ENCODE measurements at places on chromosomes 7 and 10.
A peak's percentile ranks its signal among the peaks of the same experiment; 100 is the strongest.

DNA sequence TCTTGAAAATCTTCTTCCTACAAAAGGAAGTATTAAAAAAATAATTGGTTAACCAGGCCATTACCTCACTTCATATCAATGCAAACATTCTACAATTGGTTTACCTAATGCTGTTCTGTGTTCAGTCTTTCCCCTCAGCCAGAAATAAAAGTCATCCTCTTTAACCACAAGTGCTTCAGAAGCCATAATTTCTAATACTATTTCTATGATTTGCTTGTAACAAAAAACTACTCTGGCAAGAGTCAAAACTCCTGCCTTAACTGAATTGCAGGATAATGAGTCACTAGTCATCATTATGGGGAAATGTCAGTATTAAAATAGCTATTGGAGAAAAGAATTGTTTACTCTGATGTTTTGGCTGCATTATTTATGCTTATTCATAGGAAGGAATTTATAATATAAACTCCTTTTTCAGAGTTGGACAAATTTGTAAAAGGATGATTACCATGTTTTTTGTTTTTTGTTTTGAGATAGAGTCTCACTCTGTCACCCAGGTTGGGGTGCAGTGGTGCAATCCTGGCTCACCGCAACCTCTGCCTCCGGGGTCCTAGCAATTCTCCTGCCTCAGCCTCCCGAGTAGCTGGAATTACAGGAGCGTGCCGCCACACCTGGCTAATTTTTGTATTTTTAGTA, 55.5 kb upstream of the ODAD2 start:
- no peaks in the 10 kb centered on the region for H3K36me3 ChIP-seq
- DNase-seq: no peak
- no peaks in the 10 kb centered on the region for H3K4me1 ChIP-seq

- H3K4me1 ChIP-seq: no peaks in the 10 kb centered on the region
- DNase-seq: no peak
- no peak overlapping the region for H3K27ac ChIP-seq
- H3K4me3 ChIP-seq: no peak overlapping the region
- no peaks in the 10 kb centered on the region for H3K27me3 ChIP-seq
Observed at GRCh38 chr7:131673576-131673975, 117.1 kb upstream of the PODXL start.

DNA sequence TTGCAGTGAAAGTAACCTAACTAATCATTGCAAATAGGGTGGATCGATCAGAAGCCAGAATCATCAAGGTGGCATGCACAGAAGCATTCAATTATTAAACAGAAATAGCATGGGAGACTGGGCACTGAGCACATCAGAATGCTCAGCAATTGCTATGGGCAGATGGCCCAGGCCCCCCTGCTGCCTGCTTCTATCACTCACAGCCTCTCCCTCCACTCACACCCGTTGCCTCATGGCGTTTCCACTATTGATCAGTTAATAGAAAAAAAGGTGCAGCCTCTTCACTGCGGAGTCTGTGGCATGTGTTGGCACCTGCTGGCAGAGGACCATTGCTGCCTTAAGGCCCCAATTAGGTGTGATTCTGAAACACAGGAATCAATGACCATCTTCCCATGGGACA, 11.2 kb upstream of the HTR5A start:
- no peak overlapping the region for H3K4me3 ChIP-seq
- no peaks in the 10 kb centered on the region for H3K36me3 ChIP-seq
- H3K27ac ChIP-seq: no peak overlapping the region

GRCh38 chr7:148894591-148894990, 10.5 kb upstream of the EZH2 start:
- no peaks in the 10 kb centered on the region for H3K27me3 ChIP-seq
- H3K4me3 ChIP-seq: no peak overlapping the region
- no peaks in the 10 kb centered on the region for H3K36me3 ChIP-seq
- no peak overlapping the region for H3K27ac ChIP-seq
- no peak for DNase-seq
- H3K4me1 ChIP-seq: no peaks in the 10 kb centered on the region

- H3K4me3 ChIP-seq: no peak overlapping the region
- H3K27ac ChIP-seq: no peak overlapping the region
- H3K36me3 ChIP-seq: no peaks in the 10 kb centered on the region
- no peaks in the 10 kb centered on the region for H3K4me1 ChIP-seq
Observed at GRCh38 chr10:31347705-31348104, 28.7 kb downstream of the ZEB1 start.

DNA sequence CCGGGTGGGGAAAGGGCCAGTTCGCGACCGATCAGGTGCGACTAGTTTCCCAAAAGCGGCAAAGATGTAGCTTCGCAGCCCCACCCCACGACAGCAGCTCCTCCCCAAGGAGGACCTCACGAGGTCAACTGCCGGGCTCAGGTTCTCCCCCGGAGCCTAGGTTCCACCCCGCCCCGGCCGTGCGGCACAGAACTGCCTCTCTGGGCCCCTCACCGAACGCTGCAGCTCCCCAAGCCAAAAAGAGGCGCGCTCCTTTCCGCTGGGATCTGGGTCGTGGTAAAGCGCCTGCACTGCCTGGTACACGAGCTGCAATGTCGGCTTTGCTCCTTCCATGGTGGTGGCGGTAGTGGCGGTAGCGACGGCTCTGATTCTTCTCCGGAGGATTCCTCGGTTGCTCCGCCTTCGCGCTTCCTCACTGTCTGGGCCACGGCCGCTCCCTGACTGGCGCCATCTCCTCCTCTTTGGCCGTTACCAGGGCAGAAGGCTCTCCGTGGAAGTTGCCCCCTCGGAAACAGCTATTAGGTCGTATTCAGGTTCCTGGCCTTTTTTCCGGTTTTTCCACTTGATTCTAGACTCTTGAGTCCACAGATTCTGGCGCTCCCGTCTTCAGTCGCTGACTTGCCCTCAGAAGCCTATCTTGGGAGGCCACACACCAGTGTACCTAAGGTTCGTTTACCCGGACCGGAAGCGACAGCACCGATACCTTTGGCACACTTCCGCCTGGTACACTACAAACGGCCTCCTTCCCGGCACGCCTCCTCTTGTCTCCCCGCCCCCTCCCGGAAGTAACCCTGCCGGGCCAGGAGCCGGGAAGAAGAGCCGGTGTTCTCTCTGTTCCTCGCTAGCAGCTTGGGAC, at the start of gene TNPO3:
Gene TNPO3, minus strand, starts transcription at position 674 of the 856 bp plus-strand sequence. Its CDS starts 341 bp downstream, at position 333.
- H3K27ac ChIP-seq: peak within 1 kb of the TSS; percentile 99
- DNase-seq: peak; percentile 96
- peaks cover 18% of the 10 kb centered on the region for H3K4me1 ChIP-seq
- no peaks in the 10 kb centered on the region for H3K36me3 ChIP-seq
- H3K4me3 ChIP-seq: peak within 1 kb of the TSS; percentile 53

DNA sequence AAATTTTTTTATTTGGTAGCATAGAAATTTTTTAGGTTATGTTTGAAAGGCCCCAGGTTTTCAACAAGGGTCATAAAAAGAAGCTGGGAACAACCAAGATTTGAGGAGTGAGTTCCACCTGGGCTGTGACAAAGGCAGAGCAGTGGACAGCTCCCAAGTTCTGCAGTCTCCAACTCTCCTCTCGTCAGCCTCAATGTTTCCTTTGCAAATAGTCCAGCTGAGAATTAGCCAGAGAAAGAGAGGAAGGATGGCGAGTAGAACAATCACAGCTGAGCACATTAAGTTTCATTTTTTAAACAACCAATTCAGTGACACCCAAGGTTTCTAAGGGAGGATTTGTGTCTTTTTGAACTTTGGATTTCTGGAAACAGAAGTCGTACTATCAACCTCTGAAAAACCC, 143.2 kb downstream of the NRCAM start:
- no peaks in the 10 kb centered on the region for H3K27me3 ChIP-seq
- no peaks in the 10 kb centered on the region for H3K36me3 ChIP-seq
- no peaks in the 10 kb centered on the region for H3K4me1 ChIP-seq
- H3K4me3 ChIP-seq: no peak overlapping the region

DNA sequence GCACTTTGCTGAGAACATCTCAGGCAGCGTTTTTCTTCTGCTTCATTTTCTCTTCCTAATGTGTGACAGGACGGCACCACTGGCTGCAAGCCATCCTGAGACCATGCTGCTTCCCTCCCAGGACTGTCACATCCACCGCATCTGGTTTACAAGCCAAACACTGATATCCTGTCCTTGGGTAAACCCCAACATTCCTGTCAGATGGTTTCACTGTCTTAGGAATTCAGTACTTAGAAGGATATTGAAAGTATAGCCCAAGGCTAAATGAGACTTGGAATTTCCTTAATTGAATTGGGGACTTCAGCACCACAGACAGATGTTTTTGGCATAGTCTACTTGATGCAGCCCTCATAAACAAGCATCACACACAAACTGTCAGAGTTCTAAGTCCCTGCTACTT, 74.2 kb upstream of the PLXNA4 start:
- H3K27me3 ChIP-seq: no peaks in the 10 kb centered on the region
- H3K4me1 ChIP-seq: no peaks in the 10 kb centered on the region
- H3K4me3 ChIP-seq: no peak overlapping the region
- no peak overlapping the region for H3K27ac ChIP-seq

DNA sequence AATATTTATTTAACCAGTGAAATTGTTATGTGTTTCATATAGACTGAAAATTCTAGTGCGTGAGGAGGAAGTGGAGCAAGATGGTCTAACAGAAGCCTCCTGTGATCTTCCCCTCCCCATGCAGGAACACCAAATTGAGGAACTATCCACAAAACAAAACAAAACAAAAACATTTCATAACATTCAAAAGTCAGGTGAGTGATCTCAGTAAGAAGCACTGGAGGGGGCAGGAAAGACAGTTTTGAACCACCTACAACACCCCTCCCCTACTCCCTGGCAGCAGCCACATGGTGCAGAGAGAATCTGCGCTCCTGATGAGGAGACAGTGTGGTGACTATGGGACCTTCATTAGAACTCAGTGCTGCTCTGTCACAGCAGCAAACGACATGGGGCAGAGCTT, 221.9 kb upstream of the SEMA3C start:
- no peaks in the 10 kb centered on the region for H3K4me1 ChIP-seq
- H3K27me3 ChIP-seq: no peaks in the 10 kb centered on the region
- no peak overlapping the region for H3K4me3 ChIP-seq
- no peak overlapping the region for H3K27ac ChIP-seq
- H3K36me3 ChIP-seq: no peaks in the 10 kb centered on the region
- DNase-seq: no peak

- DNase-seq: no peak
- H3K4me1 ChIP-seq: peaks cover 8% of the 10 kb centered on the region
- H3K36me3 ChIP-seq: no peaks in the 10 kb centered on the region
- H3K4me3 ChIP-seq: no peak overlapping the region
- H3K27ac ChIP-seq: peak overlapping the region; percentile 72
Observed at GRCh38 chr7:103689255-103689654, 243.2 kb upstream of the SLC26A5 start.
